M059J (cell line): ENCODE measurements at places on chromosomes 3 and 15.

DNA sequence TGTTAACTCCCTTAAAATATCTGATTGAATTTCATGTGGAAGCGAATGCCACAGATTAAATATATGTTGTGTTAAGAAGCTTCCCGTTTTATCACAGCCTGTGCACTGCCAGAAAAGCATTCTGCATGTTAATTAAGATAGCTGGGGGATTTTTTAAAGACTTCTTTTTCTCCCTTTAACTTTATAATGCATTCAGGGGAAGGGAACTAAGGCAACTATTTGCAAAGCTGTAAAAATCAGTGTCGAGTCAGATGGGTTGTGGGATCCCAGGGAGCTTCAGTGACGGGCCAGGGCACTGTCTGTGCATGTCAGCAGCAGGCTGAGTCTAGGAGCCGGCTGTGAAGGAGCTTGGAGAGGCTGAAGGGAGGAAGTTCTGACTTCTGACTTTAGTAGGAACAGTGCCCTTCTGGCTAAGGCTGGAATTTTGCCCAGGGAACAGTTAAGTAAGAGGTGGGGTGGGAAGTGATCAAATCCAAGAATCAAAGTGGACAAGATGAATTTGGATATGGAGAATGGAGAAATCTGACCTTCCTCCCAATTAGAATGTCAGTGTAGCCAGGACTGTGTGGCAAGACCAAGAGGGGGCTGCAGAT lies 77.7 kb downstream of the ABHD5 start:
- DNase-seq, result peak; percentile 38

DNA sequence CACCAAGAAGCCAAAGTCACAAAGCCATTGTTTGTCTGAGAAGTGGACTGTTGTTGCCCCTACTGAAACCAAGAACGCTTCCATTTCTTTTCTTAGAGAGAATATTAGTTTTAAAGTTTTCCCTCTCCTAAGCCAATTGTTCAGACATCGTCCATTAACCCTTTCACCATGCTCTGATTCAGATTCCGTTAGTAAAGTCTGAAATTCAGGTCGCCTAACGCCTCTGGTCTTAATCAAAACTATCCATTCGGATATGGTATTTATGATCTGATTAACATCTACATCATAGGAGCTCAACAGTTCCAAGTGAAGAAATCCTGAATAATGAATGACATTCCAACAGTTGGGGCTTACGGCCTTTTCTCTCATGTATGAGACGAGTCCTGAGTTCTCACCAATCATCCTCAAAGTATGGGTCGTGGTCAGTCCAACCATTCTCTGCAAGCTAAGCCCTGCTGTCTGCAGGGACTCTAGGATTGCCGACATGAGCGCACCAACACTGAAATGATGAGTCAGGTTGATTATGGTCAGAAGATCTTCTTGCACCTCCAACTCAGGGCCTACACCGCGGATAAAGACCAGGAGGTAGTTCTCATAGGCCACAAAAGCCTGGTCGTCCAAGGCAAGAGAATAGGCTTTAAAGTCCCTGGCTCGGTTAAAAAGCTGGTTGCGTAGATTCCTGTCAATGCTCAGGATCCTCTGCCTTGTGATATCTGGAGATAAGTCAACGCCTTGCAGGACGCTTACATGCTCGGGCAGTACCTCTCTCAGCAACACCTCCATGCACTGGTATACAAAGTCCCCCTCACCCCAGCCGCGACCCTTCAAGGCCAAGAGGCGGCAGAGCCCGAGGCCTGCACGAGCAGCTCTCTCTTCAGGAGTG lies 767 bp downstream of the EPM2AIP1 start:
- DNase-seq, result peak; percentile 63

DNA sequence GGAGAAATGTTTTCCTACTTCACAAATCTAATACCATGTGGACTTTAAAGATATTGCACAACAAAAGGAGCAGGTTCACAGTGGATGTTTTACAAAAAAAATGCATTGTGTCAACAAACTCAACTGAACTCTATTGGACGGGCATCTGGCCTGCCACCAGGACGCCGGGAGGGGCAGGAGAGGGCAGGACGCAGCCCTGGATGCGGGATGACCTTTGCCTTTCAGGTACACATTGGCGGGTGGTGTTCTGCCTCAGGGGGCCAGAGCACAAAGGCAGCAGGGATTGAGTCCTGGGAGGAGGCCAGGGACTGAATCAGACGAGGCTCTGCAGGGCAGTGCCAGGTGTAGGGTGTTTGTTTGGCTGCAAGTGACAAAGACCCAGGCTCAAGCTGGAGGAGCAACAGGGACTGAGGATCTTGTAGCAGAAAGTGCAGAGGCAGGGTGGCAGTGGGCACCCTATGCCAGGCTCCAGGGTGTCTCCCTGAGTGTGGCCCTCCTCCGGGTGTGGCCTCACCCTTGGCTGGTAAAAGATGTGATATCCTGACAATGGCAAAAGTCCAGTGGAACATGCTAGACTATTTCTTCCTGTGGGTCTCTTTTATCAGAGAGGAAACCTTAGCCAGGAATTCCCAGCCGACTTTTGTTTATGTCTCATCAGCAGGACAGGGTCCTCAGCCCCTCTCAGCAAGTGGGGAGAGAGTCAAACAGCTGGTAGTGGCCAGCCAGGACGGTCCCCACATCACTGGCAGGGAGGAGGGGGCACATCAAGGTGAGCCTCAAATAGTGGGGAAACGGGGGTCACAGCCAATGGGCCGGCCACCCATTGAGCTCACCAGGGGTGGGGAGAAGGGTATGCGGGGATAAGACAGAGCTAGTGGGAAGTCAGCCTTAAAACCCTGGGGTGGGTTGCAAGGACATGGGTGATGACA lies 29.7 kb upstream of the KLF13 start:
- DNase-seq, result no peak

DNA sequence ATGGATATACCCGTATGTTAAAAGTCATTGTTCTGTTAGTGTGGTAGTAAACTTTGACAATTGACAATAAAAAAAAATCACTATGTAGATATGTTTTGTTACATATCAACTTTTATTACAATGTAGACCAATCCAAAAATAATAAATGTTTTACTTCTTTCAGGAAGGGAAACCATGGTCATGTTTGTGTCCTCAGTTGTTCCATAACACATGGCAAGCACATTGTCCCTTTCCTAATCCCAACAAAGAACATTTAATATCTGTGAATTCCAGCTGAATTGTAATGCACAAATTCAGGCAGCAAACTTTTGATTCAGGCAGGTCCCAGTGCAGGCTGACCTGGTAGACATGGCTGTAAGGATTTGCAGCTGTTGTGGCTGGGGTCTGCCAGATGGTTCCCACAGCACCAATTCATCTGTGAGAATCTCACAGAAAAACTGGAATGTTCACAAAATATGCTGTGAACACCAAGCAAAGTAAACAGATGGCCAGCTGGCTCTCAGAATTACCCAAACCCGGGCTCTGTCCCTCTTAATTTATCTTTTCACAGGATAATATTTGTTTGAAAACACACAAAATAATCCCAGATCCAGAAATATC lies 1.9 kb upstream of the SPG21 start:
- no peak for DNase-seq

GRCh38 chr3:45653205-45653604 lies 36.0 kb upstream of the SACM1L start:
- DNase-seq, result no peak

GRCh38 chr3:174949523-174949922 lies 90.4 kb downstream of the NAALADL2 start:
- peak; percentile 98 for DNase-seq

- DNase-seq, result no peak
These were observed 53.9 kb downstream of the PXYLP1 start for GRCh38 chr3:141285570-141285969.

GRCh38 chr3:32460031-32460749 lies 42.5 kb downstream of the CMTM6 start:
- DNase-seq, result no peak

DNA sequence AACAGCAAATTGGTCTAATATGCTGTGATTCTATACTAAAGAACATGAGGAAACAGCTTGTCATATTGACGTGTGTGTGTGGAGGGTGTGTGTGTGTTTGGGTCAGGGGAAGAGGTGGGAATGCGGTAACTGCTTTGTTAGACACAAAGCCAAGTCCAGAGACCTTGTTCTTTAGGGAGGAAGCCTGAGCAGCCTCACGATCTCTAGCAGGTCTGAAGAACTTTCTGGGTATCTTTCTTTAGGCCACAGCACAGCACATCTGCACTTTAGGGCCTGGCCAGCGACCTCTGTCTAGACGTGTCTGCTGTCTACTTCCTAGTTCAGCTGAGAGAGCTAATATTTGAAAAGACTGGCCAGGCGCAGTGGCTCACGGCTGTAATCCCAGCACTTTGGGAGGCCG lies 220.0 kb upstream of the TPRG1 start:
- no peak for DNase-seq

DNA sequence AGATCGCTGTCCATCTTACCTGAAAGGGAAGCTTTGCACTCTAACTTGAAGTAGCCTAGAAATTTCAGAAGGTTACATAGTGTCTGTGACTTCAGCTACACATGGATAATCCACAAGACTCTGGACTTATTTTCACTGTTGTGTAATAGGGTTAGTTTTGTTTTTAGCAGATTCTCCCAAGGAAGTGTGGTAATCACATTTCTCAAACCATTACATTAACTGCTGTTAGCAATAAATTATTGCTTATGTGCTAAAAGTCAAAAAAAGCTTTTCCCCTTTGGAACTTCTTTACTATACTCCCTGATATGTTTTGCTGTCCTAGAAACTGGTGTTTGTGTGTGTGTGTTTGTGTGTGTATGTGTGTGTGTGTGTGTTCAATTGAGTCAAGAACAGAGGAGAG lies 351.8 kb upstream of the TPRG1 start:
- DNase-seq, result no peak

DNA sequence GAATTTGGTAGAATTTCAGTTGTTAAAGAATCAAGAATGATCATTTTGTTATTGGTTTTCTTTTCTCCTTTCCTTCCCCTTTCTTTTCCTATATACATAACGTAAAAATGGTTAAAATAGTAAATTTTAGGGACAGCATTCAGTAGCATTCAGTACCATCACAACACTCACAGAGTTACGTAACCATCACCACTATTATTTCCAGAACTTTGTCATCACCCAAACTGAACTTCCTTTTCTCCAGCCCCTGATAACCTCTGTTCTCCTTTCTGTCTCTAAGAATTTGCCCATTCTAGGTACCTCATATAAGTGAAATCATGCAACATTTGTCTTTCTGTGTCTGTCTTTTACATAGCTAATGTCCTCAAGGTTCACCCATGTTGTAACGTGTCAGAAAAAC lies 165.3 kb downstream of the AKAP13 start:
- DNase-seq, result no peak

DNA sequence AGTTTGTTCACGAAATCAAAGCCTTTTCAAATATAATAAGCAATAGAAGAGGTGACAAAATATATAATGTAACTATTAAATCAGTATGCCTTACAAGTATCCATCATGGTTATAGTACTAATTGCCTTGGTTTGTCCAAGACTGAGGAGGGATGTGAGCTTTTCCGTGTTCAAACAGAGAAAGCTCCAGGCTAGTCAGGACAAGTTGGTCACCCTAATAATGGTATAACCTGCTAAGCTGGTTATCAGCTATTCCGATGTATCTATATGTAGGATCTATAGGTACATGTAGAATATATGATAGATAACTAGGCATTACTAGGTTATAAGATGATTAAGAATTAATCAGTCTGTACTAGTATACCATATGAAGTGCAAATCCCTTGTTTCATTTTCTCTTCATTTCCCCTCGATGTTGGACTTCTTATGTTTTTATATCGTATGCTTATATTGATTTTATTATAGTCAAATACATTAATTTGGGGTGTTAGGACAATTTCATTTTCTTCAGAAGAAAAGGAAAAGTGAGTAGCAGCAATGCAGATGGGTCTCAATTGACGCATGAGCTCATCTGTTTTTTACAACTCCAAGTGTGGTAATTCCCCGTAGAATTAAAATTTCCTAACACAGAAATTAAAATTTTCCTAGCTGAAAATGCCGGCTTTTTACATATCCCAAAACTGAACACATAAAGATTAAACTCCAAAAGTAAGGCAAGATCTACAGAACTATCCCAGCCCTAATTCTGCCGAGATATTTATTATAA lies 419.1 kb downstream of the TIGIT start:
- DNase-seq, result no peak

GRCh38 chr15:81015621-81016488 lies 15.1 kb downstream of the TLNRD1 start:
- DNase-seq, result no peak

DNA sequence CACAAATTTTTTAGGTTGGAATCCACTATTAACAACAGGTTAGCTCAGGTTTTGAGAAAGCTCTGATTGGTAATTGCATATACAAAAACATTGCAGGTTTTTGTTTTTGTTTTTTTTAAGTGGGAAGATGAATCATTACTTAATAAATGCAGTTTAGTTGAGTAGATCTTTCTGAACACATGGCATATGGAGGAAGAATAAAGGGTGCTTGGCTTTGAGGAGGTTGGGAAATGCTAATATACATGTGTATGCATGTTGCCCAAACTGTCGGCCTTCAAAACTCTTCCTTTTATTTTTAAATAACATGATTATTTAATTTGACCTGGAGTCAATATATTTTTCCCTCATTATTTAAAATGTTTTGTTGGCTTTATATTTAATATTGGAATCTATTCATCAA lies 32.8 kb downstream of the ZBTB38 start:
- no peak for DNase-seq

GRCh38 chr3:24311881-24312280 lies 182.8 kb downstream of the THRB start:
- DNase-seq, result no peak

- peak; percentile 80 for DNase-seq
These were observed 2.5 kb upstream of the FANCD2 start for GRCh38 chr3:10023587-10024310.

DNA sequence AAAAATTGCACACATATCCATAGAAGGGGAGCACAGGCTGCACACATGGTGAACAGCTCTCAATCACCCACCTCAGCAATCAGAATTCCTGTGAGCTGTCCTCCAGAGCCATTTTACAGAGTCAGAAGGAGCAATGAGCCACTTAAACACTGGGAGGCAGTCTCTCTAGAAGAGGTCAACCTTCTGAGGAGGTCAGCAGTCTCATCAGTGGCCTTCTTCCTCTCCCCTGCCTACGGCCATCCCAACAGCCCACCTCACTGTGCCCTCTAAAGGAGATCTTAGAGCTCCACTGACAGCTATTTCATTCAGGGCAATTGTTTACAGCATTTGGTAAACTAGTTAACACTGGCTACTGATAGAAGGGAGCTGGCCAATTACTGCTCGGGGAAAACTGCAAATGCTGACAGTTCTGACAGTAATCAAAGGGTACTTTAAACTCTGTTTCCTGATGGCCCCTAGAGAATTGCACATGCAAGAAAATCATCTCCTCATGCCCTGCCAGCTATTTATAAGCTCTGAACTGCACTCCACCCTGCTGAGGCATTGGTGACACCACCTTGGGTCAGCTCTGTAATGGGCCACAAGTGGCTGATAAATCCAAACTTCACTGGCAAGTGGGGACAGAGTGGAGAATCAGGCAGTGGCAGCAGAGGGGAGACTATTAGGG lies 42.1 kb upstream of the TSPAN3 start:
- DNase-seq, result no peak

- no peak for DNase-seq
These were observed 40.6 kb upstream of the GLCE start for GRCh38 chr15:69119683-69120395.

- DNase-seq, result no peak
These were observed 58.8 kb upstream of the MYZAP start for GRCh38 chr15:57532731-57533447.

GRCh38 chr15:70087708-70088352 lies 9.9 kb downstream of the TLE3 start:
- no peak for DNase-seq
